Progenitor cell of endocrine pancreas (in vitro differentiated cells): ENCODE measurements at places on chromosomes 5 and 9. TPM values are rescaled to one million over a fixed set of nuclear protein-coding genes. Genes with fewer than 3 reads are reported as not detected.

Gene IRX2
- 4.2 and 6.0 TPM in 2 replicates for total RNA-seq

Gene EXOSC2
- total RNA-seq: 45.9 and 46.5 TPM in 2 replicates

DNA sequence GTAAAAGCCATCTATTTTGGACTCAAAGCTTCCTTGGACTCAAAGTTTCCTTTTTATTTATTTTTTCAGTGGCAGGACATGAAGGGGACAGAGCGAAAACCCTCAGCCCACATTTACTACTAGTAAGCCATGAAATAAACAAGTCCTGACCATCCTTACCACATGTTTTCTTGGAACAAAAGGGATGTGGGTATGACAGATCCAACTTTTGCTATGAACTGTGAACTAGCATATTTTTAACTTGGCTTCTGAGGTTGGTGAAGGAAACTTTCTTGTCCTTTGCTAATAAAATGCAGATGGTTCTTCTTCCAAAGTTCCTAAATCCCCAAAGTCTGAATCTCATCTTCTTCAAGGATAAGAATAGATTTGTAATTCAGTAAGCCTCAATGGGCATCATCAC, 122.7 kb upstream of the TNC start:
- DNase-seq: no peak
- H3K4me1 ChIP-seq: peaks cover 2% of the 10 kb centered on the region
- H3K27me3 ChIP-seq: no peaks in the 10 kb centered on the region
- no peak overlapping the region for H3K27ac ChIP-seq
- no peaks in the 10 kb centered on the region for H3K36me3 ChIP-seq

GRCh38 chr5:52864884-52865283, 77.2 kb downstream of the ITGA1 start:
- DNase-seq: no peak
- no peaks in the 10 kb centered on the region for H3K27me3 ChIP-seq
- no peaks in the 10 kb centered on the region for H3K4me1 ChIP-seq
- no peaks in the 10 kb centered on the region for H3K36me3 ChIP-seq
- no peak overlapping the region for H3K4me3 ChIP-seq
- no peak overlapping the region for H3K27ac ChIP-seq

DNA sequence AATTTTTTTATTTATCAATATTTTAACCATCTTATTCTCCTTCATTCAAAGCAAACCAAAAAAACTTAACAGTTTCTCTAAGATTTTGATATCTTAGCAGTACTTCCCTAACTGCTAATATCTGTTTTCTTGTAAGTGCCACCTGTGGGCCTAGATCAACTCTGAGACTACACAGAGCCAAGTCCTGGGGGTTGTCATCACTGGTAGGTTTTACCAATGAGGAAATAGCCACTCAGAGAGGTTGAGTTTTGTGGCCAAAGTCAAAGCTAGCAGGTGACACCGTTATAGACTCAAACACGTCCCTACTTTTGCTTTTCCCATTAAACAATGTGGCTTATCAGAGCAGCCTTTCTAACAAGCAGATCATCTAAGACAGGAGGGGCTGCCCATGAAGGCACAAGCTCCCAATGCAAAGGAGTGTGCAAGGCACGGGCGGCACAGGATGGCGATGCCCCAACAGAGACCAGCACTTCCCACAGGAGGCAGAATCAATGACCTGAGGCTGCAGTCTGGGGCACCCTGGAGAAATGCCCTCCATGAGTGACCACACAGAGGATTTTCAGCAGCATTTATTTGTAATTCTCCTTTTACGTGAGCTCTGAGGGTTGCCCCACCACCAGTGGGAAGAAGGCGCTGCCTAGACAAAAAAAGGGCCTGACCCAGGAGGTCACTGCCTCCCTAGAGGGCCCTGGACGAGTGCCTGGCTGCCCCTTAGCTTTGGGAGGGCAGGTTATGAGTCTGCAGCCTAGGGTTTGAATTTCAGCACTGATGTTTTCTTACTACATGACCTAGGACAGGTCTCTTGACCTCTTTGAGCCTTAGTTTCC, 7.4 kb downstream of the TBC1D2 start:
- H3K4me1 ChIP-seq: peaks cover 22% of the 10 kb centered on the region
- no peak for DNase-seq
- H3K36me3 ChIP-seq: peaks cover 4% of the 10 kb centered on the region
- no peaks in the 10 kb centered on the region for H3K27me3 ChIP-seq
